ENCODE measurements at places on chromosomes 12 and 14.

- H3K4me3 ChIP-seq: no peak overlapping the region
- no peaks in the 10 kb centered on the region for H3K36me3 ChIP-seq
- H3K27ac ChIP-seq: peak overlapping the region; percentile 51
- peaks cover 25% of the 10 kb centered on the region for H3K27me3 ChIP-seq
Measured at GRCh38 chr14:90440021-90440451, 43.2 kb downstream of the CALM1 start.

DNA sequence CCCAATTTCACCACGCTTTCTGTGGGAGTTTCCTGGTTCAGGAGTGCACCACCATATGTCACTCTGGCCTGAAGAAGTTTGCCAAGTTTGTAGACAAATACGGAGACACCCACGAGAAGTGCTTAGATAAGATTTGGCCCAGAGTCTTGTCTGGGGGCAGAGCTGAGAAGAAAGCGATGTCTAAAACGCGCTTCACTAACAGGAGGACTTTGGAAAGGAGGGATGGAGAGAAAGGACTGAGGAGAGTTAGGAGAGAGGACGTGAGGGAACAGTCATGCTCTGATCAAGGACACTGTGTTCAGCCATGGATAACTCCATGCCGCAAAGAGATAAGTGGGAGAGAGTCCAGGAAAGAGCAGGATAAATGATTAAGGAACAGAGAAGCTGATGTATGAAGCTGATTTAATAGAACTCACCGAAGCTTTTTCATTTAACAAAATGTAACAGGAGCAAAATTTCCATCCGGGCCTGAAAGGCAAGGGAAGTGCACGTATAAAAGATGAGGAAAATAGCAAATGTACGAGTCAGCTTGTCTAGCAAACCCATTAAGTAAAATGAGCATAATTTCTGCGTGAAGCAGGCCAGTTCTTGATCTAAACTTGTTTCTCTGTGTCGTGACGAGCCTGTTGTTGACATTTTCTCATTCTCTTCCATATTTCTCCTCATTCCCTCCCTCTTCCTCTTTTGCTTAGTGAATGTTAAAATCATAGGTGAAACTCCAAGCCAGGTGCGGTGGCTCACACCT is 23.4 kb upstream of the MAP3K9 start:
- H3K27me3 ChIP-seq: no peaks in the 10 kb centered on the region
- no peak overlapping the region for H3K4me3 ChIP-seq
- DNase-seq: no peak
- H3K27ac ChIP-seq: no peak overlapping the region
- peaks cover 4% of the 10 kb centered on the region for H3K36me3 ChIP-seq
- peaks cover 3% of the 10 kb centered on the region for H3K4me1 ChIP-seq

DNA sequence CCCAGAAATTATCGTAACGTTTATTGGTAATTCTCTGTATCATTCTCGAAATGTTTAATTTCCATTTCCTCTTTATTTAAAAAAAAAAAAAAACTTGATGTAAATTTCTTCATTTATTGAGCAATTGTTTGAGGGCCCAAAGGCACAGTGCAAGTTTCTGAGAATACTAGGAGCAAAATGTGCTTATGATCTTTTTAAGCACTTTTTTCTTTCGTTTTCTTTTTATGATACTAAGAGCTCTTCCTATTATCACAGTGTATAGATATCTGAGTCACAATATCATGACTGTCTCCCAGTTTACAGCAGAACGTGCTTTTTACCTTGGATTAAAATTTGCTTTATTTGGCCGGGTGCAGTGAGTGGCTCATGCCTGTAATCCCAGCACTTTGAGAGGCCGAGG is 5.6 kb downstream of the ATP2A2 start:
- peak overlapping the region; percentile 86 for H3K4me3 ChIP-seq
- H3K27me3 ChIP-seq: no peaks in the 10 kb centered on the region

GRCh38 chr14:95984206-95984605 is 55.0 kb upstream of the C14orf132 start:
- H3K36me3 ChIP-seq: peaks cover 3% of the 10 kb centered on the region
- DNase-seq: no peak
- H3K27ac ChIP-seq: no peak overlapping the region
- H3K4me3 ChIP-seq: no peak overlapping the region
- H3K4me1 ChIP-seq: peaks cover 2% of the 10 kb centered on the region

- H3K27me3 ChIP-seq: peaks cover 64% of the 10 kb centered on the region
- H3K4me3 ChIP-seq: peak overlapping the region; percentile 91
- peak overlapping the region; percentile 49 for H3K27ac ChIP-seq
- peaks cover 12% of the 10 kb centered on the region for H3K4me1 ChIP-seq
Measured at GRCh38 chr14:64880221-64881121, 764 bp upstream of the SPTB start.

DNA sequence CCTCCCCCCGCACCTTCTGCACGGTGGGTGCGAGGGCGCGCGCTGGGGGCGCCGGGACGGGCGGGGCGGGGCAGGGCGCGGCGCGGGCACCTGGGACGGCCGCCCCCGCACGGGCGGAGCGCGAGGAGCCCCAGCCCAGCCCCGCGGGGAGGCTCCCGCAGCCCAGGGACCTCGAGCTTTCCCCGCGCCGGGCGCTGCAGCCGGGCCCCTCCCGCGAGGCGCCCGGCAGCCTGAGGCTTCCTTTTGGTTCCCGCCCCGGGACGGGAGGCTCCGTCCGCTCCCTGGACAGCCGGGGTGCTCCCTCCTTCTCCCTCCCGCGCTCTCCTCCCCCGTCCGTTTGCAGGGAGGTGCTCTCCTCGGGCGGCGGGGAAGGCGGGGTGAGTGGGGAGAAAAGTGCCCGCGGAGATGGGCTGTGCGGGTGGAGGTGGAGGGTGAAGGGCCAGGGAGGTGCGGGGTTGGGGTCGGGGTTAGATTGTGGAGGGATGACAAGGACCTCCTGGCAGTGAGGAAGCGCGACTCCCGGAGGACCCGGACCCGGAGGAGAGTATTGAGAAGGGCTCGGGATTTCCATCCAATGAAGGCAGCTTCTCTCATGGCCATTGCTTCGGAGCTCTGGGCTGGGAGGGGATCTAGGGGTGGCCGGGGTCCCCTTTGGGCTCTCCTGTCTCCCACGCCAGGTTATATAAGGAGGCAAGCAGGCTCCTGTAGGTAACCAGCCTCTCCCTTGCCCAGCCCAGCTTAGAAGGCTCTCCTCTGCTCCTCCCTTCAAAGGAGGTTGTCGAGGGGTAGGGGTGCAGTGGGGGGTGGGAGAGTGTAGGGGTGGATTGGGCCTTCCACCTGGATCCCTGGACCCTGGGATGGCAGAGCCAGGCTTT is 645 bp downstream of the JDP2 start:
- peak overlapping the region; percentile 89 for H3K4me3 ChIP-seq
- H3K4me1 ChIP-seq: peaks cover 4% of the 10 kb centered on the region
- no peak for DNase-seq
- no peaks in the 10 kb centered on the region for H3K36me3 ChIP-seq
- peaks cover 46% of the 10 kb centered on the region for H3K27me3 ChIP-seq

GRCh38 chr14:92503756-92504491 is 9.7 kb upstream of the RIN3 start:
- no peak overlapping the region for H3K4me3 ChIP-seq
- H3K4me1 ChIP-seq: peaks cover 14% of the 10 kb centered on the region
- peak overlapping the region; percentile 39 for H3K27ac ChIP-seq
- peaks cover 14% of the 10 kb centered on the region for H3K36me3 ChIP-seq
- DNase-seq: no peak

DNA sequence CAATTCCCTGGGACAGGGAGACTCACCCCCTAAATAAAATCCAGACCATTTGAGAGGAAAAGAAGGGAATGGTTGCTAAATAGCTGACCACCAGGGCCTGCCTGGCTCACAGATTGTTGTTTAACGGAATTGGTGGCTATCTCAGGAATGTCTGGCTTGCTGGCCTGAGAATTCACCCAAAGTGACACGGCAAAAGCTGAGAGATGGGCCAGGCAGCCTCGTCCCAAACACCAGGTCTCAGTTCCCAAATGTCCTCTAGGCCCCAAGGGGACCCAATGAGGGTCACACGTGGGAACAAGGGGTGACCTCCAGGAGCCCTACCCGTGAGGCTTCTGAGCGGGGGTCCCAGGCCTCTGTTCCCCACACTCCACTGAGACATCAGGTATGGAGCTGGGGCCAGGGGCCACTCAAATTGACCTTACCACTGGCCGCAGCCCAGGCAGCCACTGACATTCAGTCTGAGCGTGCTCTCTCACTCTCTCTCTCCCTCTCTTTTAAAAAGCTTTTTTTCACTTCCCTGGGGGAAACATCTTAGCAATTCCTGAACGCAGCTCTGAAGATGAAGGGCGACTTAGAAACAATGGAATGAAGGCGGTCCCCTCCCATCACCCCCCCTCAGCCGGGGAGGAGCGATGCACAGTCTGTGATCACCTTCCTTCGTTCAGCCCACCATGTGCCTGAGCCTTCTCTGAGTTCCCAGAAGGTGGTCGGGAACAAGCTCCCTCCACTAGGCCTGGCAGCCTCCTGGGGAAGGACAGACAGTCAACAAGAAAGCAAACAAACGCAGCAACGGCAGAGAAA is 131.2 kb downstream of the SCARB1 start:
- no peak overlapping the region for H3K27ac ChIP-seq
- DNase-seq: no peak
- H3K36me3 ChIP-seq: no peaks in the 10 kb centered on the region
- peaks cover 8% of the 10 kb centered on the region for H3K27me3 ChIP-seq
- H3K4me1 ChIP-seq: no peaks in the 10 kb centered on the region

DNA sequence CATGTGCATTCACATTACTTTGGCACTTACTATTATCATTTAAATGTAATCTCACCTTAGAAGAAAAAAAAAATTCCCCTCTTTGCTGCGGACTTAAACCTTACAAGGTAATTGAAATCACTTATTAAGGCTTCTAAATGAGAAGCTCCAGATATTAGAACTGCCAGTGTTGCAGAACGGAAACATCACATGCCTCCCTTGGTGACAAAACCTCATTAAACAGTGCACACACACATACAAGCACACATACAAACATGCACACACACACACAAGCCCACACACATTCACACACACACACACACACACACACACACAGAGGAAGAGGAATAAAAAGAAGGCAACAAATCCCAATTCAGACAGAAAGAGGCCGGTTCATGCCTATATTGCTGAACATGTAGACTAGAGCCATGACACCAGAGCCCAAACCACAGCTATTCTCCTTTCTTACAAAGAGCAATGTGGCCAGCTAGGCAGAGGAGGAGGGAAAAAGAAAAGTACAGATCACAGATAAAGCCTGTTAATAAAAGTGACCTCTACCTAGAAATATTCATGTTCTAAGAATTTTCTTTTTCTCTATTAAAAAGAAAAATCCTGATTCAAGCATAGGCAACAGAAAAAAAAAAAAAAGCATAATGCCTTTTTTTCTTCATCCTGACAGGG is 405.2 kb upstream of the FLRT2 start:
- H3K4me1 ChIP-seq: no peaks in the 10 kb centered on the region
- no peaks in the 10 kb centered on the region for H3K27me3 ChIP-seq

GRCh38 chr12:121804417-121805111 is 755 bp downstream of the SETD1B start:
- DNase-seq: peak; percentile 63
- peaks cover 46% of the 10 kb centered on the region for H3K4me1 ChIP-seq
- H3K4me3 ChIP-seq: peak overlapping the region; percentile 97
- H3K27ac ChIP-seq: peak overlapping the region; percentile 90
- no peaks in the 10 kb centered on the region for H3K27me3 ChIP-seq

- H3K27me3 ChIP-seq: no peaks in the 10 kb centered on the region
- no peak overlapping the region for H3K27ac ChIP-seq
- no peak for DNase-seq
- peaks cover 2% of the 10 kb centered on the region for H3K36me3 ChIP-seq
Measured at GRCh38 chr12:124623344-124624035, 56.1 kb upstream of the NCOR2 start.

DNA sequence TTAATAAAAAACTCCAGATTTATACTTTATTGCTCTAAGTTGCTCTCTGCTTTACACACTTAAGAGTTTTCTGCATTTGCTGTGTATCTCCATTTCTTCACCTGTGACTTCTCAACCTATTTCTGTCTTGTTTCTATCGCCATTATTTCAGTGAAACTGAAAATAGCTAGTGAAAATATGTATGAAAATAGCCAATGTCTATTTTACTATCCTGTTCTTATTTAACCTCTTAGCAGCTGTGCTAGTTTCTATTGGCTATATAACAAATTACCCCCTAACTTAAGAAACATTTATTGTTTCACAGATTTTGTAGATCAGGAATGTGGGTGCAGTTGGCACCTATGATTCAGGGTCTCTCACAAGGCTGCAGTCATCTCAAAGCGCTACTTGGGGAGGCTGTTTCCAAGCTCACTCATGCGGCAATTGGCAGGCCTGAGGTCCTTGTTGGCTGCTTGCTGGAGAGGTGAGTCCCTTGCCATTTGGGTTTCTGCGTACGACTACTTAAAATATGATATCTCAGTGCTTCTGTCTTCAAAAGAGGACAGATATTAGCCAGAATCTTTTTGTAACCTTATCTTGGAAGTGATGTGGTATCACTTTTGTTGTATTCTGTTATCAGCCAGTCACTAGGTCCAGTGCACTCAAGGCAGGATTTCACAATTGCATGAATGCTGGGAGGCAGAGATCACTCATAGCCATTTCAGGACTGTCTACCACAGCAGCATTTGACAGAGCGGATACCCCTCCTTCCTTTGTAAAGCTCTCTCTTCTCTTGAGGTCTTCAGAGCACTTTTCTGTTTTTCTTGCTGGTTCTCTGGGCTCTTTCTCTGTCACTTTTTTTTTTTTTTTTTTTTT is 7.2 kb downstream of the ERC1 start:
- H3K27ac ChIP-seq: no peak overlapping the region
- H3K4me1 ChIP-seq: peaks cover 27% of the 10 kb centered on the region
- H3K4me3 ChIP-seq: no peak overlapping the region

- no peak for DNase-seq
- no peaks in the 10 kb centered on the region for H3K27me3 ChIP-seq
- H3K4me1 ChIP-seq: peaks cover 2% of the 10 kb centered on the region
- no peak within 1 kb of the TSS for H3K4me3 ChIP-seq
- H3K36me3 ChIP-seq: no peaks in the 10 kb centered on the region
Measured at GRCh38 chr12:2857021-2857431, at the start of gene TEX52. TSS of gene TEX52 (minus strand) at chr12:2857039. CDS start at chr12:2857026, 13 bp downstream.

DNA sequence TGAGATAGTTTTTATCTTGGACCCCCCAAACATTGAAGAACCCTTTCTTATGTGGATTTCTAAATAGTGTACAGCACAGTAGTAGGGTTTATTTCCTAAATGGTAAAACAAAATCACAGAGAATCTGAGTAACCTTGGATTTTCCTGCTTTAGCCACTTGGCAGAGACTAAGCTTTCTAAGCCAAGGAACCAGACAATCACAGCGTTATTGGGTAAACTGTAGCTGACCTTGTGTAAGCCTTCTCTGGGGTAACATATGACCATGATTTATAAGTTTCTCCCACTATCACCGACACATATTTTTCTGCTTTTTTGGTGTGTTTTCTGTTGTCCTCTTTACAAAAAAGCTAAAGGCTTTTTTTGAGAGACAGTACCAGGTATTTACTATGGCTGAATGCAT is 136.3 kb upstream of the PZP start:
- DNase-seq: no peak
- H3K27me3 ChIP-seq: no peaks in the 10 kb centered on the region
- H3K4me3 ChIP-seq: no peak overlapping the region
- no peak overlapping the region for H3K27ac ChIP-seq
- H3K4me1 ChIP-seq: peaks cover 3% of the 10 kb centered on the region

DNA sequence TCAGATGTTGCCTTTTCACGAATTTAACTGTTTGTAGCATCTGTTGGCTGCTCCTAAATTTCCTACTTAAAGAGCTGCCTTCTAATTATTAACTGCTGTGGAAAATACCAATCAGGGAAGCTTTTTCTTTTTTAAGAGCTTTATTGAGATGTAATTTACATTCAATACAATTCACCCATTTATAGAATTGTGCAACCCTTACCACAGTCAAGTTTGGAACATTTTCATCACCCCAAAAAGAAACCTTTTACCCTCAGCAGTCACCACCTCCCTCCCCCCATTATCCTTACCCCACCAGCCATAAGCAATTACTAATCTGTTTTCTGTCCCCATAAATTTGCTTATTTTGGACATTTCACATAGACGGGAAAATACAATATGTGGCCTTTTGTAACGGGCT is 1.4 kb downstream of the PCNX4 start:
- peaks cover 44% of the 10 kb centered on the region for H3K4me1 ChIP-seq
- peak overlapping the region; percentile 98 for H3K27ac ChIP-seq
- H3K4me3 ChIP-seq: peak overlapping the region; percentile 97
- peaks cover 6% of the 10 kb centered on the region for H3K36me3 ChIP-seq
- no peaks in the 10 kb centered on the region for H3K27me3 ChIP-seq
